AG09309 (cell line): ENCODE measurements at places on chromosomes 2 and 18.

- no peak for DNase-seq
Observed at GRCh38 chr18:12774982-12775381, 72.1 kb downstream of the PSMG2 start.

GRCh38 chr2:237350070-237350469 is 63.9 kb downstream of the COL6A3 start:
- DNase-seq = no peak

DNA sequence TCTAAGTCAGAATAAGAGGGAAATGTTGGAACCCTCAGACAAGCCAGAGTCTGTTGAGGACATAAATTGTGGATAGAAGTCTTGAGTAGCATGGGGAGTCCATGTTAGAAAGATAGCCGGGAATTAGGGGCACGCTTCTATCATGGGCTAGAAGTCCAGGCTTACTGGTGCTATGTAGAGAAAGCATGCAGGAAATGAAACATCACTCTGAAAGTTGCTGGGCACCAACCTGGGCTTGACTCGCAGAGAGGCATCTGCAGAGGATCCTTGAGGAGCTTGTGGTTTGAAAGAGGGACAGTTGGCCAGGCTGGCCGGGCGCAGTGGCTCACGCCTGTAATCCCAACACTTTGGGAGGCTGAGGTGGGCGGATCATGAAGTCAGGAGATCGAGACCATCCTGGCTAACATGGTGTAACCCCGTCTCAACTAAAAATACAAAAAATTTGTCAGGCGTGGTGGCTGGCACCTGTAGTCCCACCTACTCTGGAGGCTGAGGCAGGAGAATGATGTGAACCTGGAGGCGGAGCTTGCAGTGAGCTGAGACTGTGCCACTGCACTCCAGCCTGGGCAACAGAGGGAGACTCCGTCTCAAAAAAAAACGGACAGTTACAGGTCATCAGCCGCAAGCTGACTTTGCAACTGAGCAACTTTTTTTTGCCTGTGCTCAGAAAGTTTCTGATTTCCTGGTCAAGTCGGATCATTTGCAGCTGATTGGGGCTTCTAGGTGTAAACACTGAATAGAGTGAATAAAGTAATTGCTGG is 24.9 kb downstream of the CERS6 start:
- no peak for DNase-seq

- DNase-seq = no peak
Observed at GRCh38 chr18:51739044-51739666, 541.7 kb upstream of the MEX3C start.

DNA sequence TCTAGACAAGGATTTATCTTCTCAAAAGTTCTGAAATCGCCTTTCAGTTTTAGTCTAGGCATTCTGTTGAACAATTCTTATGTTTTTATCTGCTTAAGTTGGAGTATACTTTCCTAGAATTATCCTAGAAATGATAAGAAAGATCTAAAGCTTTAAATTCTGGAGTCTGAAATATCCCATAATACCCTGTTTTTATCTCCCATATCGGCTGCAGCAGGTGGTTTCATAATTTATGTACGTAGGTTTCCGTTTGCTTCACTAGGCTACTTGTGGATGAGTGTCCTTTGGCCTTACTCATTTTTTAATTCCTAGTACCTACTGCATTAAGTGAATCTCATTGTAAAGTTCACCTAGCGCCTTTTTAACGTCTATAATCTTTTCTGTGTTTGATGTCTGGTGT is 58.5 kb upstream of the MGAT5 start:
- no peak for DNase-seq

DNA sequence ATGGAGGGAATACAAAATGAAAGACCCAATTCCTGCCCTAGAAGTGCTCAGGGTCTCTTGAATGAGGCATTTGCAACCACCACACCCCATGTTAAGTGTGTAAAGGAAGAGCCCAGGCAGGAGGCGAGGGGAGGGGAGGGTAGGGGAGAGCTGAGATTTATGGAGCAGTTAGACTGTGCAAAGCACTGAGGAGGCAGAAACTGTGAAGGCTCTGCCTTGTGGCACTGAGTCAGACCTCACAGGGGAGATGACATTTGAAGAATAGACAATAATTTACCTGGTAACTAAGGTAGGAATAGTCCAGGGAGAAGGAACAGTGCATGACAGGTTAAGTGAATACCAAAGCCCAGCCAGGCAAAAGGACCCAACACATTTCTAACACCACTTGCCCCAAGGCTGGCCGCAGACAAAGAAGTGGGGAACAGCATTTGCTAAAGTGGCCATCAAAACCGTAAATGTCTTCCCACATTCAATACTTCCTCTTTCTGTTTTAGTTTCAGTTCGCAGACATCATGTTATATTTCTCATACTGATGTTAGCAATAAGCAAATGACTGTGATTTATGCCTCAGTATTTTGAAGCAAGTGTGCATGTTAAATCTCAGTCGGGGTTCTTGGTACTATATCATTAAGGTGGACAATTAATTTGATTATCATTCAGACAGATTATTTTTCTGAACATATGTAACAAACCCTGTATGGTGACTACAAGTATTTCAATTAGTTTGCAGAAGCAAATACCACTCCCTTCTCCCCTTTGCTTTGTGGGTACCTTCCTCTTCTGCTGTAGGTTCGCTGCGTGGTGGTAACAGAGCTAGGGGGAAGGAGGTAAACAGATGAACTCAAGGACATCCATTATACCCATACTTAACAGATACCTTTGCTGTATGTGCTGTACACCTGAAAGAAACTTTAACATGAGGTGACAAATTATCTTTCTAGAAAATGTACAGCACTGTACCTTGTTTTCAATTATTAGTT is 27.5 kb downstream of the CDH20 start:
- DNase-seq = no peak

DNA sequence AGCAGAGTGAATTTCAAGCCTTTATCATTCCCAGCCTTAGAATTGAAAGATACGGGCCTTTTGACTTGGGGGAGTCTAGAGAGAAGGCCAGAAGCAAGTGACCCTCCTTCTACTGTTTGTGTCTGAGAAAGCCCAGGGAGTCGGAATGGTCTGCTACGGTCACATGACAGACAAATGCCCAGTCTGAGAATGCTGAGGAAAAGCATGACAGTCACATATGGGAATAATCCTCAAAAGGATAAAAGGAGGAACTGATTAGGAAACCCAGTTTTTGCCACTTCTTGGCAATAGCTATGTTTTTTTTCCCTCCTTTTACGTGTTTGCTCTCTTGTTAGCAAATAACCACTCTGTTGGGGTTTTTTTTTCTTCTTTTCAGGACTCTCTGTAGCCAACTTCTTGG is 38.1 kb upstream of the HNRNPA3 start:
- DNase-seq = no peak

DNA sequence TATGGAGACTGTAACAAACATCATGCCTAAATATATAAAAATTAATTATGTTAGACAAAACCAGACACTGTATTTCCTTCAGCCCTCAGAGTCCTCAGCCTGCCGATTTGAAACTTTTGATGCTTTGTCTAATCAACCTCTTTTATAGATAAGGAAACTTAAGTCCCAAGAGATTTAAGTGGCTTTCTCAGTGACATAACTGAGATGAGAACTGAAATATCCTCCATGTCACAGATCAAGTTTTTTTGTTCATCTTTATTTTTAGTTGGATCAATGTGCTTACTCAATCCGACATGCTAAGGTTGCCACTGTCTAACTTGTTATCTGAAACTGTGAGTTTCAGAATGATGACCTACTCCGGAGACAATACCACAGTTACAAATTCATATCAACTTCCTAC is 72.3 kb downstream of the BARD1 start:
- no peak for DNase-seq

DNA sequence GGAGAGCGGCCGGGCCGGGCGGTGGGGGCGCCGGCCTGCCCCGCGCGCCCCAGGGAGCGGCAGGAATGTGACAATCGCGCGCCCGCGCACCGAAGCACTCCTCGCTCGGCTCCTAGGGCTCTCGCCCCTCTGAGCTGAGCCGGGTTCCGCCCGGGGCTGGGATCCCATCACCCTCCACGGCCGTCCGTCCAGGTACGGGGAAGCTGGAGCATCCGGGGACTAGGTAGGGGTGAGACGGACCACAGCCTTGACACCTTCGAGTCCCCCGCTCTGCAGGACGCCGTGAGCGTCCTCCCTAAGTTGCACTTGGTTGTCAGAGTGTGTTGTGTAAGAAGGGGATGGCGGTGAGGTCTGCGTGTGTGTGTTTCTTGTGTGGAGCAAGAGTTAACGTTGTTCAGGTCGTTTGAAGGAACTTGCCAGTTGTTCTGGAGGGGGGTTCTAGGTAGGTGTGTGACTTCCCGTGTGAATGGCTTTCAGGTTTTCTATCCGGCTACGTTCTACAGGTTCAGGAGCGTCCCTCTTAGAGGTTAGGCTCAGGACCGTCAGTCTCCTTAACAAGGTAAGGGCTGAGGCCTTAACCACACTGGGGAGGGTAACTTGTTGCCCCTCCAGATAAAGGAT is 393 bp downstream of the IL1R1 start:
- no peak for DNase-seq

DNA sequence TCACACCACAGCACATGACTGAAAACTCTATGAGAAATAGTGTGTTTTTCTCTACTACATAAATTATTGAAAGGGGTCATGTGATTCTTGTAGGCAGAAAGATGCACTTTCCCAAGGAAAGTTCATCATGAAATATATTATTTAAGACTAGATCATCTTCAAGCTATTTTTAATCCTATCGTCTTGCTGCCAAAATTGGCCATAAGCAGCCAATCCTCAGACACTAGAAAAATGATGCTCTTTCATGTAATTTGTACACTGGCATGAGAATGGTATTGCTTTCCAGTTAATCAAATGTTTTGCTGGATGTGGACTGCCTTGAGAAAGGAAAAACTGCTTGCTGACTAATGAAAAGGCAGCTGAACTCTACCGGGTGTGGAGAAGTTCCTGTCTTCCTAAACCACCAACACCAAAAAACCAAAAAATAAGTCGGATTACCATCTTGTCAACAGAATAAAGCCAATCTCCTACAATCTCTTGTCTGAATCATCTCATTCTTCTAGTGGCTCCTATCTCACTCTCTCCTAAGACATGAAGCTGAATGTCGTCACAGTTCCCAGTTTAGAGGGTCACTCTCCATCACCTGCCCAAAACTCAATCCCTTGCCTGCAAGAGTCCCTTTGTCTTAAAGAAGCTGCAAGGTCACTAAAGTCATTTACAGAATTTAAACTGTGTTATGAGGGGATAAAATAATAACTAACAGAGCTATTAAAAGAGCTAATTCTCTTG is 5.3 kb downstream of the BCL2 start:
- no peak for DNase-seq

DNA sequence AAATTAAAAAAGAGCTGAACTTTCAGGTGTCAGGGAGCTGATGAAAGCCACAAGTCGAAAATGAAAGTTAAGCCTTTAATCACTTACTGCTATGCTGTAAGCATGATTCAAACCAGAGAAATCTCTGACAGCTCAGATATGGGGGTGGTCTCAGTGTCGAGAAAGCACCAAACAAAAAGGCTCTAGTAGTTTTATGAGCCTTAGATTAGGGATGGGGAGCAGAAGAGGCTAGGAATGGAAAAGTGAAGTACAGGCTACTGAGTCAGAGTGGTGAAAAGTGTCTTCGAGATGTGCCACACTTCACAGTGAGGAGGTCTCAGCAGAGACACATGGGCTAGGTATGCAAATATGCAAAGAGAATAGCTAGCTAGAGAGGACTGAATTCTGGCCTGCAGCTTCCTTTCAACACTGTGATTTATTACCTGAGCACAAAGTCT is 482.2 kb downstream of the SPAG16 start:
- no peak for DNase-seq

DNA sequence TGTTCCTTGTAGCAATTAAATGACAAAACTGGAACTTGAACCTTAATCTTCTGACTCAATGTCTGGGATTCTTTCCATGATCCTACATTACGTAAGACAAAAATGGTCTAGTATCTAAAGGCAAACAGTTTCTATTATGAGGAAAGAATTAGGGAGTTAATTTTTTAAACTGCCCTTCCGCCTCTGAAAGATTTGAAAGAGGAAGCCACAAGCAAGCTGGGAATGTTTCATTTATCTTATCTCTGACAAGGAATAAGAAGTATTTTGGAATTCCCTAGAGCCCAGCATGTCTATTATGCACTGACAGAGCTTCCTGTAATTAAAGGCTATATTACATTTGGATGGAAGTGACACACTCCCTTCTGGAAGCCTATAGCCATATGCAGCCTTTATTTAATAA is 558.8 kb upstream of the CDH2 start:
- DNase-seq = peak; percentile 89

DNA sequence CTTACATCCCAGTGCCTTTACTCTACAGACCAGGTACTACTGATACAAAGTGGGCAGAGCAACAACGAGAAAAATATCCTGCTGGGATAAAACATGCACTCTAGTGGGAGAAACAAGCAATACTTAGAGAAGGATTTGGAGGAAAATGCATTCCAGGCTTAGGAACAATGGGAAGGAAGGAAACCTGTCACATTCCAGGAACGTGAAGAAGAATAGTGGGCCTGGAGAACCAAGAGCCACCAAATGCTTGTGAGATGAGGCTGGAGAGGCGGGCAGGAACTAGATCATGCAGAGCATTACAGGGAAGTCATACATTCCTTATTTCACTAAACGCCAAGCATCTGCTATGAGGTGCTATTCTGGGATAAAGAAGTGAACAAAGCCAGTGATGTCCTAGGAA is 342.3 kb downstream of the DCC start:
- DNase-seq = no peak

- no peak for DNase-seq
Observed at GRCh38 chr2:232250246-232251175, 128.0 kb upstream of the ALPP start.

- no peak for DNase-seq
Observed at GRCh38 chr2:42238644-42239288, 69.6 kb downstream of the EML4 start.

GRCh38 chr18:57311472-57311871 is 40.9 kb upstream of the ST8SIA3 start:
- DNase-seq = no peak

DNA sequence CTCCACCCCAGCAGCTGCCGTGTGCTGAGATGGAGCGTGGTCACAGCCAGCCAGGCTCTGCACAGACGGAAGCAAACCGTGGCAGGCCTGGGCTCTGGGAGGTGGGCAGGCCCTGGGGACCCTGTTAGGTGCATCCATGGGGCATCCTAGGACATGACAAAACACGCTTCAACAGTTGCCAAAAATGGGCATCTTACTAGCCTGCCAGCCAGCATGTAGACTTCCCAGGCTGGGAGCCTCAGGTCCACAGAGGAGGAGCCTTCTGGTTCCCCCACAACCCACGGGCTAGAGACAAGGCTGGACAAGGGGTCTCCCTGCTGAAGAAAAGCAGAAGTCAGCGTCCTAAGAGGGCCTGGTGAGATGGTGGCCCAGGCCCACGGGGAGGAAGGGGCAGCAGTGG is 139.5 kb downstream of the HDAC4 start:
- DNase-seq = no peak

DNA sequence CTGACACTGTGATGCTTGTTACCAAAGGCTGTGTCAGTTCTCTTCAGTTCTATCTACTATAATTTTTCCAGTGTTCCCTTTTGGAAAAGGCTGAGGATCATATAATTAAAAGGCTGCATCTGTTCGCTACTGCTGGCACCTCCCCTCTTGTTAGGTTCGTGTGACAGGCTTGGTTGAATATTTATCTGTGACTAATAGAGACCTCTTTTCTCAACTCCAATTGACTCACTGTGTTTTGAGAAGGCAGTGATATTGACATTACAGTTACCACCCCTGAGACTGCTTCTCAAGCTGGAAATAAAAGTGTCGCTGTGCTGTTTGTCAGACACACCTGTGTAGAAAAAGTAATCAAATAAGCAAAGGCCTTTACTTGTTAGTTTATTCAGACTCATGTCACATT is 205.5 kb upstream of the KCNH7 start:
- DNase-seq = no peak

- DNase-seq = no peak
Observed at GRCh38 chr2:203596183-203596582, 61.1 kb upstream of the RAPH1 start.
